ENCODE measurements at places on chromosomes 7 and 10.

- DNase-seq: no peak
Observed at GRCh38 chr7:5470167-5470532, 46.5 kb upstream of the TNRC18 start.

- DNase-seq: no peak
Observed at GRCh38 chr7:94252971-94253370, 141.7 kb upstream of the COL1A2 start.

- no peak for DNase-seq
Observed at GRCh38 chr7:52668435-52668834, 367.0 kb upstream of the POM121L12 start.

- no peak for DNase-seq
Observed at GRCh38 chr7:748446-748845, 21.4 kb upstream of the PRKAR1B start.

DNA sequence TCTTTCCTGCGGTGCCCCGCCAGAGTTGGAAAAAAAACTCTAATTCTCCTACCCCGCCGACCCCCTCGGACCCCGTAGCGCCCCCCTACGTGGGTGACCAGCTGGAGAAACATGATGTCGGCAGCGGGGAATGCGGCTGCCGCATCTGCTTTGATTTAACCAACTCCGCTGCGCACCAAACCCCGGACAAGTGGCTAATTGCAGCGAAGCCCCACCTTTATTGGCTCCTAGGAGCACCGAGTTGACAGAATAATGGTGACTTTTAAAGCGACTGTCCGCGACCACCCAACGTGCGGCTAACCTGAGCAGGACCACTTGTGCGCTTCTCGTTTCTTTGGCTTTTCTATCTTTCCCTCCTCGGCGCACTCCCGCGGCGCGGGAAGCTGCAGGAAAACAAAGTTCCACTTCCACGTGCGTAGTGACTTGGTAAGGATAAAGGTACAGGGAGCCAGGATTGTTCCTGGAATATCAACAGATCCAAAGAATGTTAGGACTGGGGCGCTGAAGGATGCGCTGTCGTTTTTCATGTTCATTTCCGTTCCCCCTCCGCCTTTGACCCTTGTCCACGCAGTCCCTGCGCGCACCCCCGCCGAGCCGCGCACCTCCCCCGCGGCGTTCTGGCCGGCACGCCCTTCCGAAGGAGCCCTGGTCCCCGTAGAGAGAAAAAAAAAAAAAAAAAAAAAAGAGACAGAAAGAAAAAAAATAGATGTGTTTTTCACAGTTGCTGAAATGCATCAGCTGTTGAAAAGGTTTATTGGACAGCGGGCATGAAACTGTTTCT lies 1.4 kb downstream of the WNT16 start:
- no peak for DNase-seq

DNA sequence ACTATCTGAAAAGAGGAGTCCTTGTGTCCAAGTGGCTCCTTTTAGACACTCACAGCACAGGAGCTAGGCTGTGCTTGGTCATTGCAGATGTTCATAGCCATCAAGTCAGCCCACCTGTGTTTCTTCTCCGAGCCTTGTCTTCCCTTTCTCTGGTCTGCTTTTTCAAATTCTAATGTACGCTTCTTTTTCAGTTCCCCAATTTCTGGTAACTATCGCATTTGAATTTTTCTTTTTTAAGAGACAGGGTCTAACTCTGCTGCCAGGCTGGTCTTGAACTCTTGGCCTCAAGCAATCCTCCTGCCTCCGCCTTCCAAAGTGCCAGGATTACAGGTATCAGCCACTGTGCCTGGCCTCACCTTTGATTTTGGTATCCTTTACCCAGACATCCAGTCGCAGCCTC lies 18.9 kb downstream of the APBB1IP start:
- DNase-seq: no peak

DNA sequence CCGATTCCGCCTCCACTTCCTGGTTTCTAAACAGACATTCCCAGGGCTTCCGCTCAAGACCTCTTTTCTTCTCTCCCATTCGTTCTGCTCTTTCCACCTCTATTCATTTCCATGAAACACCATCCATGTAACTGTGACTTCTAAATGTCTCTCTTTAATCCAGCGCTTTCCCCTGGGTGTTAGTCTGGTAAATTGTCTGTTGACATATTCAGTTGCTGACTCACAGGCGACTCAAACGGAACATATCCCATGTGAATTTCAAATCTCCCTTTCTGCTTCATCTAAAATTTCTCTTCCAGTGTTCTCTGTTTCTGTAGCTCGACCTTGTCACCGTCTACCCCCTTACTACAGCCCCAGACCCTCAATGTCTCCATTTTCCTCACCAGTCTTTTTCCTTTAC lies 119.1 kb downstream of the PFKFB3 start:
- DNase-seq: peak; percentile 26

DNA sequence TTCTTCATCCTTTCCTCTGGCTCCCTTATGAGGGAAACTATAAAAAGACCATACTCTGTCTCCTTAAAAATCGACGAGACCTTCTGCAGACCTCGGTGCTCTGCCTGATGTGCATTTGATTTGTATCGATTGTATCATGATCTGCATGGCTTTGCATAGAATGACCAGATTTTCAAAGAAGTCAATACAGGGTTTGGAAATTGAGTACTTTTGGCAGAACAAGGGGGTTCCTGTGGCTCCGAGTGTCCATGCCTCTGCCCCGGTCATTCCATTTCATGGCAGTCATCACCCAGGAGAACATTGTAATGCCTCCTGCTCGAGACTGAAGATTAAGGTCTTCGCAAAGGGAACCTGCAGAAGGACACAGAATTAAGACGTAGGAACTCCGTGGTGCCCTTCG lies 685 bp downstream of the CASP2 start:
- DNase-seq: no peak

DNA sequence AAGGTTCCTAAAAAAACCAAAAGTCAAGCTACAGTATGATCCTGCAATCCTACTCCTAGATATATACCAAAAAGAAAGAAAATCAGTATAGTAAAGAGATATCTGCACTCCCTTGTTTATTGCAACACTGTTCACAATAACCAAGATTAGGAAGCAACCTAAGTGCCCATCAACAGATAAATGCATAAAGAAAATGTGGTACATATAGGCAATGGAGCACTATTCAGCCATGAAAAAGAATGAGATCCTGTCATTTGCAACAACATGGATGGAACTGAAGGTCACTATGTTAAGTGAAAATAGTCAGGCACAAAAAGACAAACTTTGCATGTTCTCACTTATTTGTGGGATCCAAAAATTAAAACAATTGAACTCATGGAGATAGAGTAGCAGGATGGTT lies 1159.5 kb upstream of the AUTS2 start:
- no peak for DNase-seq

GRCh38 chr10:124116771-124117510 lies 23.5 kb upstream of the CHST15 start:
- no peak for DNase-seq

DNA sequence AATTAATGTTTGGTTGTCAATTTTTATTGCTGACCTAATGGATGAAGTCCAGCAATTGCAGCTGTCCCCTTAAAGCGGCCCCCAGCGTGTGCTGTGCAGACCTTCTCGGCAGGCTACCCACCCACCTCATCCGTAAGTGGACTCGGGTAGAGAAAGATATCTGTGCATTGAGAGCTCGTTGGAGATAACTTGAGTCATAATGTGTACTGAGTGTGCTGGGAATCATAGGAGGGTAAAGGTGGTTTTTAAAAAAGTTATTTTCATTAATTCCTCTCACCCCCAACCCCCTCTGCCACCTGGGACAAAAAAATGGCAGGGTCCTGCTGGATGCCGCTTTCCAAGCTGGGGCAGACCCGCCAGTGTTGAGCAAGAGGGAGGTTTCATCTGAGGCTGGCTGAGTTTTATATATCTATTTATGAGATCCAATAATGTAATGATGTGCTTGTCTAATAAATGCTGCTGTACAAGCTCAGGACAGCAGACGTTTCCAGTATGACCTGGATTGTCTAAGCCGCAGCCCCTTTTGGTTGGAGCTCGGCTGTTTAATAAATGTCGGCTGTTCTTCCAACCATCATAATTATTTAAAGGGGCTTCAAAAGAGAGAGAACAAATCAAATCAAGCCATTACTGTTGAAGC lies 119.1 kb downstream of the NKX6-2 start:
- no peak for DNase-seq

DNA sequence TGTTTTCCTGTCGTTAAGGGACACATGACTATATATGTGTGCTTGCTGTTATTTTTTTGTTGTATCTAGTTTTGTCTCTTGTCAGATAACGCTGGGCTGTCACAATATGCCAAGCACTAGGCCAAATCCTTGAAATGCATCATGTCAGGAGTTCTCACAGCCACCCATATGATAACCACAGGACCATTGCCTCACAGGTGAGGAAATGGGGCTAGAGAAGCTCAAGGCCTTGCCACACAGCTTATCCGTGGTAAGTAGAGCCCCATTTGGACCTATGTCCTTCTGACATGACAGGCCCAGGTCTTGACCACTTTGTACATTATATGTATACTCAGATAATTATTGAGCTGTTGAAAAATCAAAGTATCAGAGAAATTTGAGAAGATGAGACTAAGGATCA lies 42.0 kb upstream of the TARP start:
- DNase-seq: no peak

GRCh38 chr7:66413379-66414114 lies 208.4 kb downstream of the TPST1 start:
- no peak for DNase-seq

DNA sequence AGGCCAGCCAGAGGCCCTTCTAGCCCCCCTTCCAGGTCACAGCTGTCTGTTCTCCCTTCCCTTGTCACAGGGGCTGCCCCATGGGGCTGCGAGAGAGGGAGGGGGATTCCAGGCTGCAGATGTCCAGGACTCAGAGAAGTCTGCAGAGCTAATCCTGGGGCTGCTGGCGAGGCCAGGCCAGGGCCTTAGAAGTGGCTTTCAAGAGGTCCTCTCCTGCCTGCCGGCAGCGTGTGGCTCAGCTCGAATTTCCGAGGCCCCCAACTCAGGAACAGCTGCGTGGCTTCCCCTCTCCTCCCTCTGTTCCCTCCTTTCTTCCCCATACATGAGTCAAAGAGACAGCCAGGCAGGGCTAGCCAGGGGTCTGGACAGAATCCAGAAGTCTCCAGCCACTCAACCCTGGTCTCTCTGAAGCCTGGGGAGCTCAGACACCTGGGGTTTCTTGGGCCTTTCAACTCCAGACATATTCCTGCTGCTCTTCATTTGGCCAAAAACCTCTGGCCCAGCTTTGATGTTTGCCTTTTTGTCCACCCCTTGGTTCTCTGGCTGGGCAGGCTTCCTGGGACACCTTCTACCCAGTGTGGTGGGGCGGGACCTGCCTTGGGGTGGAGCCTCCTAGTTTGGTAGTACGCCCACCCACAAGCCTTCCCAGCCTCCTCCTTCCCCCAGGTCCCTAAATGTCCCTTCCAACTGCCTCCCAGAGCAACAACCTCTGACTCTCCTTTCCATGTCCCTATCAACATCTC lies 21.8 kb upstream of the EIF5AL1 start:
- no peak for DNase-seq

GRCh38 chr10:49359349-49360270 lies 36.3 kb downstream of the DRGX start:
- no peak for DNase-seq

DNA sequence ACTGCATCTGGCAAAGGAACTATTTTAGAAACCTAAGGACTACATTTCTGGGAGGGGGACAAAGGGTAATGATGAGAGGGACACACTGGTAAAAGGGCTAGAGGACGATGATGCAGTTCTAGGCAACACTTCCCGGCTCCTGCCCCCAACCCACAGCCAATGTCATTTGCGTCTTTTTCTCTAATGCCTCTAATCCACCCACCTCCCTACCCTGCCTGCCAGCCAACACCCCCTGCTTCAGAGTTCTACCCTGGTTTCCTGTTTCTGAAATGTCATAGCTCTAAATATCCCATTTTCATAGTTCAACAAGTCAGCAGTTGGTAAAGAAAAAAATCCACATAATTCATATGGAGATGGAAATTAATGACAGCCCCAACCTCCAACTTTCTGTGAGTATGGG lies 79.0 kb downstream of the KIAA1549 start:
- no peak for DNase-seq

DNA sequence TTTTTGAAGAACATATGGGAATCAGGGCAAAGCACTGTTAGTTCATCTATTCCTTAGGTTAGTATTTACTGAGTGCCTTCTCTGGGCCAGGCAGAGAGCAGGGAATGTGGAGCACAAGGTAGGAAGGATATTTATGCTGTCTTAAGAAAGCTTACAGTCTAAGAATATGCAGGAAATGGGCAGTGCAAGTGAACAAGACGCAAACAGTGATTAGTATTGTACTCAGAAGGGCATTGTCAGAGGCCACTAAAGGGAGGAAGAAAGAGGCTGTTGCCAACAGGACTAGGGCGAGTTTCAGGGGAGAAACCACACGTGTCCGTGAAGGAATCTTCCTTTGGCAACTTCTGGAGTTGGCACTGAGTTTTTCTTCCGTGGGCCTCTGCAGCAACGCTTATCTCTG lies 552.8 kb upstream of the COBL start:
- no peak for DNase-seq

- DNase-seq: no peak
Observed at GRCh38 chr7:112420236-112420861, 29.9 kb upstream of the IFRD1 start.

- no peak for DNase-seq
Observed at GRCh38 chr10:15339892-15340291, 31.2 kb downstream of the FAM171A1 start.

GRCh38 chr7:5777932-5778331 lies 3.5 kb downstream of the RNF216 start:
- DNase-seq: no peak

GRCh38 chr10:121921238-121921931 lies 6.4 kb downstream of the ATE1 start:
- DNase-seq: no peak

DNA sequence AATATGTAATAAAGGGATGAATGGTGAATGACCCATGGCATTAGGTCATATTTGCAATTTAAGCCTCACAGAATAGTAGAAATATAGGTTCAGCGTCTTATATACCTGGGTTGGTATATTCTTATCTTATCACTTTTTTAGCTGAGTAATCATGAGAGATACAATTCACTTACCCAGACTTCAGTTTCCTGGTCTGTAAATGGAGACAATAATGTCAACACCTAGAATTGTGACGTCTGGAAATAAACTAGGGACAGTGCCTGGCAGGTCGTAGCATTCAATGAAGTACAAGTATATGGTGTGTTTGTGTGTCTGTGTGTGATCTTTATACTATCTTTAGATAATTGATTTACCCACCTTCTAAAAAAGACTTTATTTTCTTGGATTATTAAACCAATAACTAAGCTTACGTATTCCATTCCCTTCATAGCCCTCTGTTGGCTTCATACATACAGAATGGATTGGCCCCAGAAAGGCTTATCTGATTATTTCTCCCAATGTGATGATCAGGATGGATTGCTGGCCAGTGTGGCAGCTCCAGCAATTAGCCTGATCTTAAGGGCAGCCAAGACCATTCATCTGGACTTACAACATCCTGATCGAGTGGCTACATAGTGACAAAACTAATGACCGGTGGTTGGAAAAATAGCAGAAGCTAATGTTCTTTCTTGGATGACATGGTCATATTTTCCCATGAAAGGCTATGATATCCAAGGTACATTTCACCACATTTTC lies 121.2 kb upstream of the NPVF start:
- no peak for DNase-seq

- no peak for DNase-seq
Observed at GRCh38 chr7:155405399-155406318, 52.3 kb upstream of the EN2 start.

GRCh38 chr7:28361551-28361950 lies 50.8 kb upstream of the CREB5 start:
- DNase-seq: no peak

- DNase-seq: no peak
Observed at GRCh38 chr7:132677918-132678317, 101.6 kb upstream of the PLXNA4 start.

Measured in GM04504 (cell line).